Stimulated activated naive CD8-positive, alpha-beta T cell treated with anti-CD3 and anti-CD28 coated beads, Interleukin-15, Interleukin-2, amounts not matched to agents 100 U/mL and 50 U/mL, for 24 hours (primary cell): ENCODE measurements at places on chromosomes 11 and 22.

DNA sequence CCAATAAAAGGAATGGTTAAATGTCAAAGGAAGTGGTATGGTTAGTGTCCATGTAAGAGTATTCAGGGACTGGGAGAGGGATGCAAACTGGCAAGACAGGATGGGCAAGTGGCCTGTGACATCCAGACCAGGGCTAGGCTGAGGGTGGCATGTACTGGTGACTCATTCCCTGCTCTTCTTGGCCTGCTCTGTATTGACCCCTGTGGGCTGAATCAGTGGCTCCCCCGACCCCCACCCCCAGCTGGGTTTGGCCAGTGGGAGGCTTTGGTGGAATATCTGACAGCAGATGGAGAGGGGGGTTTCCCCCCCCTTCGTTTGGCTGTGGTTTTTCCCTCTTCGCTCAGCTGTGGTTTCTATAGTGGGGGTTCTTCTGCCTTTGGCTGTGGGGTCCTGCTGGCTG is 87.7 kb downstream of the CSNK2A3 start:
- DNase-seq, result peak; percentile 16

DNA sequence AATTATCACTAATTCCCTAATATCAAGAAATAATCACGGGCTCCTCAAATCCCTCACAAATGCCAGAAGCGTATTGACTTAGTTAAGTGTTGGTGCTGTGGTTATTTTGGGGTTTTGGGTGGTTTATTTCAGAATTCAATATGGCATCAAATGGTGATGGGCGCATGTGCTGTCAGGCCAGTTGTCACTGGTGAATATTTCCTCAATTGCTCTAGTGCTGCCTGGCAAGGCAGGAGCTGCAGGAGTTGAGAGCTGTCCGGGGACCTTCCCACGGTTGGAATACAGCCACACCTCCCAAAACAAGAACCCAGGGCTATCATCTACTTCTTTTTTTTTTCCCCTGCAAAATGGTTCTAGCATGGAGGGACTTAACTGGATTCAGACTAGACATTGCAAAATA is 10.3 kb downstream of the IGLL5 start:
- no peak for DNase-seq

GRCh38 chr11:96095884-96096303 is 172.0 kb upstream of the MTMR2 start:
- no peak for DNase-seq

- DNase-seq, result no peak
Observed at GRCh38 chr11:17538054-17538453, 6.2 kb downstream of the USH1C start.
